Lower lobe of right lung (tissue), 2 donors: ENCODE measurements at places on chromosomes 7 and 10.

GRCh38 chr7:39088730-39089593 is 111.3 kb downstream of the POU6F2 start:
- H3K4me1 ChIP-seq, result no peaks in the 10 kb centered on the region
- H3K27ac ChIP-seq, result no peak overlapping the region
- H3K36me3 ChIP-seq, result no peaks in the 10 kb centered on the region

DNA sequence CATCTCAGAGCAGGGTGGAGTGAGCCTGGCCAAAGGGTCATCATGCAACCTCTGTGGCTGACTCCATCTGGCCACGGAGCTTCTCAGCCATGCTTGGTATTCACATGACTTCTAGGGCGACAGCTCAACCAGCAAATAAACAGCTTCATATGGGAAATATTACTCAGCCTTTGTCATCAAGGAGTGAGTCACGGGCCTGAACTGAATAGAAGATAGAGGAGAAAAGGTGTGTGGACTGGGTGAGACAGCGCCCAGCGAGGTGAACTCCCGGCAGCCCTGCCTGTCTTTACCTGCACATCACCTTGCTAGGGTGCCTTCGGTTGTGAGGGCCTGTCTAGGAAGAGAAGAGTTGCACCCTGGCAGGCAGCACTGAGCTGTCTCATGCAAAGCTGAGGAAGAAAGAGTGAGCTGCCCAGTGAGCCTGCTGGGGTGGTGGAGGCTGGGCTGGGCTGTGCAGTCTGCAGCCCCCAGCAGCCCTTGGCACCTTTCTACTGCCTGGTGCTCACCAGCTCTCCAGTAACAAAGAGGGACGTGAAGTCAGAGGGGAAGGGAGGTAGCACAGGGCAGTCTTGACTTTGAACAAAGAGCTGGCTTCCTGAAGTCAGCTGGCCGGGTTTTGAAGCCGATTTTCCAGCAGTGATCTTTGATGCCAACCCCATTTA is 114.2 kb downstream of the EGFR start:
- peak overlapping the region; percentile 71 for H3K27ac ChIP-seq
- no peak for DNase-seq
- H3K4me3 ChIP-seq, result no peak overlapping the region
- H3K4me1 ChIP-seq, result peaks cover 68% of the 10 kb centered on the region
- no peaks in the 10 kb centered on the region for H3K36me3 ChIP-seq

DNA sequence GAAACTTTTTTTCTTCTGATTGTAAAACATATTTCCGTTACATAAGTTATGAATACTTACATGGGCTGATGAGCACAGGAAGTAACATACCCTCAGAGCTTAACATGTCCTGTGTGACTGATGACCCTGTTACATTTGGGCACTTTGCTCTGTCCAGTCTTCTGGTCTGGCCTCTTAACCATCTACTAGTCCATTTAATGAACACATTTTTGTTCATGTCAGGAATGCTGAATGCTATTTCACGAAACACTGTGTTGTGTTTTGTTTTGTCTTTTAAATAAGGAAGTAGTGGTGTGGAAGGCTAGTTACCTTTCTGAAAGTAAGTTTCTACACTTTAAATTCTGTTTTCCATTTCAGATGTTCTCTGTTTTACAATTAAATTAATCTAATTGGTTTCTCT is 77.7 kb downstream of the RBM33 start:
- peaks cover 42% of the 10 kb centered on the region for H3K36me3 ChIP-seq
- H3K27ac ChIP-seq, result no peak overlapping the region
- no peak for DNase-seq
- peaks cover 6% of the 10 kb centered on the region for H3K4me1 ChIP-seq
- no peak overlapping the region for H3K4me3 ChIP-seq
- no peaks in the 10 kb centered on the region for H3K27me3 ChIP-seq

- no peak overlapping the region for H3K27ac ChIP-seq
- H3K4me1 ChIP-seq, result peaks cover 31% of the 10 kb centered on the region
Observed at GRCh38 chr10:71995887-71996575, 31.8 kb downstream of the CHST3 start.

- no peaks in the 10 kb centered on the region for H3K36me3 ChIP-seq
- peak overlapping the region; percentile 59 for H3K27ac ChIP-seq
- no peak overlapping the region for H3K4me3 ChIP-seq
- DNase-seq, result no peak
- H3K27me3 ChIP-seq, result no peaks in the 10 kb centered on the region
Observed at GRCh38 chr10:30857803-30858202, 173.9 kb downstream of the ZNF438 start.

DNA sequence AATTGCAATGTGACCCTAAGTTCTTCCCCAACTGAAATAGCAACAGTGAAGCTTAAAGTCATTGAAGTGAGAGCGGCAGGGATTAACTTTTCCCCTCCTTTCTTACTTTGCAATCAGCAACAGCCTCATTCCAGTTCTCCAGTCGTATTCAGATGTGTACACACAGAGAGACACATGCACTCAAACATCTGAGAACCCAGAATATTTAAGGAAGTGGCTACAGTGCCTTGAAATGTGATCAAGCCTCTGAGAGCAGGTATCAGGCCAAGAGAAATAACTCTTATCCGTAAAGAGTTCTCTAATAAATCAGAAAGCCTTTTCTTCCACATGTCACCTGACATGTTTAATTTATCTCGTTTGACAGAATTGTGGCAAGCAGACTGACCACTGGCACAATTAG is 388.9 kb upstream of the NPVF start:
- no peaks in the 10 kb centered on the region for H3K27me3 ChIP-seq
- no peak for DNase-seq
- no peak overlapping the region for H3K4me3 ChIP-seq
- H3K36me3 ChIP-seq, result no peaks in the 10 kb centered on the region
- H3K4me1 ChIP-seq, result peaks cover 26% of the 10 kb centered on the region

- no peak for DNase-seq
- H3K36me3 ChIP-seq, result no peaks in the 10 kb centered on the region
- H3K4me1 ChIP-seq, result peaks cover 5% of the 10 kb centered on the region
- H3K27ac ChIP-seq, result no peak overlapping the region
- no peak overlapping the region for H3K4me3 ChIP-seq
- peaks cover 65% of the 10 kb centered on the region for H3K27me3 ChIP-seq
Observed at GRCh38 chr10:43078175-43078985, 1.5 kb downstream of the RET start.

DNA sequence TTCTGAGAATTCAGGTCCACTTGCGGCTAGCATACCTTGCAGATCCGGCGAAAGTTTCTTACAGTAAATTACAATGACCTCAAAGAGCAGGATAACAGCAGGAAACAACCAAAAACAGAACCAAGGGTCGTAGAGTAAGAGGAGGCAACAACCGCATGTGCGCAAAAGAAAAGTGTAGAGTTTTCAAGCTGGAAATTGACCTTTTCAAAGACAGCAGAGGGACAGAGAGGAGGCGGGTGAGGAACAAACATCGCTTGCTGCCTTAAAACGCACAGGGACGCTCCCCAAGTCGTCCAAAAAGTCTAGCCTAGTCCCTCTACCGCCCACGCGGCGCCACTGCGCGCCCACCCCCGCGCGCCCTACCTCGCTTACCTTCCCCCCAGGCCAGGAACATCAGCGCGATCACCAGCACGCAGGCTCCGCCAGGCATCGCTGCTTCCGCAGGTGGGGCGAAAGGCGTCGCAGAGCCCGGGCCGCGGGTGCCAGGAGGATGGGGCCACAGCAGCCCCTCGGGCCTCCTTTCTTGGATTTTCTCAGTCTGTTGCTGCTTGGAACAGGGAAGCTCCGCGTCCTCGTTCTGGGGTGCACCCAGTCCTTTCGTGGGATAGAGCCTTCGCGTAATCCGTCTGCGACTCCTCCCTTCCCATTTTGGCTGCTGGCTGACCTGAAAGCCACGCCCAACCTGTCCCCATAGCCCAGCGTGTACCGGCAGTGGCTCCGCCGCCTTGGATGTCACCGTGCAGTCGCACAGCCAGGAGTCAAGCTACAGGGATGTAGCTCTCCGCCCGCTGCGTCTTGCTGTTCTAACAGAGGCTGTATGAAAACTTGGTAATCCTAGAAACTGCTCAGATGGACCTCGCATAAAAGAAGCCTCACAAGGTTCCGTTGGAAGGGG is at the start of gene VWDE:
Gene VWDE (minus strand): TSS at position 579 of the 895 bp plus-strand sequence. CDS start 149 bp downstream, at position 430.
- no peaks in the 10 kb centered on the region for H3K36me3 ChIP-seq
- peak within 1 kb of the TSS; percentile 56 for H3K4me3 ChIP-seq
- peak; percentile 68 for DNase-seq
- peaks cover 4% of the 10 kb centered on the region for H3K4me1 ChIP-seq

DNA sequence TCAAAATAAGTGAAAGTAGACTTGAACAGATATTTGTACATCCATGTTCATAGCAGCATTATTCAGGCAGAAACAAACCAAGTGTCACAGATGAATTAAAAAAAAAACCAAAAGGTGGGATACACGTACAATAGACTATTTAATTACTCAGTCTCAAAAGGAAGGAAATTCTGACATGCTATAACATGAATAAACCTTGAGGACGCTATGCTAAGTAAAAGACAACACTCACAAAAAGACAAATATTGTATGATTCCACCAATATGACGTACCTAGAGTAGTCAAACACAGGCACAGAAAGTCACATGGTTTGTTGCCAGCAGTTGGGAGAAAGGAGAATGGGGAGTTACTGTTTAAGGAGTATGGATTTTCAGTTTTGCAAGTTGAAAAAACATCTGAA is 18.0 kb upstream of the CFAP70 start:
- H3K4me3 ChIP-seq, result no peak overlapping the region
- no peak for DNase-seq
- no peak overlapping the region for H3K27ac ChIP-seq
- H3K4me1 ChIP-seq, result no peaks in the 10 kb centered on the region

GRCh38 chr7:74579800-74580685 is 77.5 kb upstream of the GTF2I start:
- no peaks in the 10 kb centered on the region for H3K27me3 ChIP-seq
- no peaks in the 10 kb centered on the region for H3K36me3 ChIP-seq
- no peak overlapping the region for H3K4me3 ChIP-seq

- peaks cover 100% of the 10 kb centered on the region for H3K36me3 ChIP-seq
- no peak overlapping the region for H3K27ac ChIP-seq
Observed at GRCh38 chr10:101807158-101807557, 11.1 kb downstream of the OGA start.

DNA sequence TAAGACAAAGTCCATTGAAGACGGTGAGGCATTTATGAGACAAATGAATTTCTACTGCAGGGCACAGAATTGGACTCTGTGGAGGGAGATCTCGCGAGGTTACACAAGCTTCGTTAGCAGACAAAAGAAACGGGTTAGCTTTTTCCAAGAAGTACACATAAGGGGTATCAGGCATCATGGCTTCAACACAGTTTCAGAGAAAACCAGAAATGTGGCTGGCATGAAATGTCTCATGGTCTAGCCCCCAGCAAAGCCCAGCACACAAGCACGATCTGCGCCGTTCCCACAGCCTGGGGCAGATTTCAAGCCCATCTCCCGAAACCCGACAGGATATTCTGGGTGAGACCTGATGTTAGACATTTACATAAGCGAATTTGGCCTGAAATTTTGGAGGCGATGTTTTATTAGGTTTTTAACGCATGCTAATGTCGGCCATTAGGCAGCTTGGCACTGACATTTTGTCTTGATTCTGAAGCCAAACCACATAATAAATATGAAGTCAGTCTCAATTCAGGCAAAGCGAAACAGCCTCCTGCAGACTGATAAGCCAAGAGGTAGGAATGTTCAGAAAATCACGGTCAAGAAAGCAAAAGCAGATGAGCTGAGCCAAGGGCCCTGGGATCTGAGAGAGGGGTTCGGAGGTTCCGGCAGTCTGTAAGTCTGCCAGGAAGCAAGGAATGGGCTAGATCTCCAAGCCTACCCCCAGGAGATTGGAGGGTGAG is 240.5 kb downstream of the PRPF18 start:
- H3K4me1 ChIP-seq, result peaks cover 14% of the 10 kb centered on the region
- H3K27me3 ChIP-seq, result no peaks in the 10 kb centered on the region
- no peaks in the 10 kb centered on the region for H3K36me3 ChIP-seq
- no peak for DNase-seq
- peak overlapping the region; percentile 24 for H3K27ac ChIP-seq

DNA sequence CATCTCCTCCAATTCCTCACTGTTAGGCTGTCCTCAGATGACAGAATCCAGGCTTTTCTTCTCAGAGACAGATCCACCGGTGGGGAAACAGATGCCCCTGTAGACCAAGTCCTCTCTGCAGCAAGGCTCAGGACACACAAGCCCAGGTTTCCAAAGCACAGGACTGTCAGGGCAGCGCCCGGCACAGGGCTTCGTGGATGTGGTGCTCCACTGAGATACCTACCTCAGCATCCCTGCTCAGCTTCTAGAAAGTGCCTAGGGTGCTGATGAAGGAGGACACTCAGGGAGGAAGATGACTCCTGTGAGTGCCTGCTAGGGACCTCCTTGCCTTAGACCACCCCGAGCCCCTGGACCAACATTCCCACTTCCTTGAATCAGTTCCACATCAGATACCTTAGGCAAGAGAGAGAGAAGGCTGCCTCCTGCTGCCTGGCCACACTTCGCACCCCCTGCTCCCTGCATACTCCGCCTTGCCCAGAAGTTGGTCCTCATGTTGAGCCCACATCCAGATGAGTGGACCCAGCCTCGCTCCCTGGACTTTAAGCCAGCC is 8.9 kb upstream of the RBP3 start:
- H3K4me3 ChIP-seq, result no peak overlapping the region
- H3K27ac ChIP-seq, result no peak overlapping the region
- no peaks in the 10 kb centered on the region for H3K4me1 ChIP-seq

DNA sequence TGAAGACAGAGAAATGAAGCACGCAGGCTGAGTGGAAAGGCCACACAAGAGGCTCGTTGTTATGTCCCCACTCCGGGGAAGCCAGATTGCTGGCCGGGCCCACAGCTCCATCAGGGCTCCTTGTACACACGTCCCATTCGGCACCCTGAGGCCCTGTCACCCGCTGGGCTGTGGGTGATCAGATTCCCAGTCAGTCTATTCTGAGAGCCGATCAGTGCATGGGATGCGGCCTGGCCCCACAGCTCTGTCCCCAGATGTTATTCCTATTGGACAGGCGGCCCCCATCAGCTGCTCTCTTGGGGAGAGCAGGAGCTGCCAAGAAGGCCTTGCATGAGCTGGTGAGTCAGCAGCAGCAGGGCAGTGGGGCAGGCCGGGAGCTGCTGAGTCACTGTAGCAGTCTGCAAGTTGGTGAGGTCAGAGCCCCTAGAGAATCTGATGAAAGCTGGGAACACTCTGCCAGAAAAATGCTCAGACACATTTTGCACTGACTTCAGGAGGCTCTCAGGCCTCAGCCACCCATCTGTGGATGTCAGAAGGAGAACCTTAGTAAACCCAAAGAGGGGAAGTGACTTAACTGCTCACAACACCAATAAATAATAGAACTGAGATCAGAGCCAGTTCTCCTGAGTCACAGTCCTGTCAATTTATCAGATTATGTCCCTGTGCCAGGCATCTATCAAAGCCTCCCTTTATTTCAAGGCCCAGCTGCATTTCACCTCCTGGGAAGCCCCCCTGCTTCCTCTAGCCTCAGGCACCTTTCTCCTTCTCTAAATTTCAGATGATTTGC is 9.4 kb upstream of the PSAP start:
- DNase-seq, result peak; percentile 87
- H3K4me1 ChIP-seq, result peaks cover 20% of the 10 kb centered on the region
- H3K4me3 ChIP-seq, result no peak overlapping the region
- no peaks in the 10 kb centered on the region for H3K36me3 ChIP-seq
- no peaks in the 10 kb centered on the region for H3K27me3 ChIP-seq

- H3K4me1 ChIP-seq, result no peaks in the 10 kb centered on the region
- no peak for DNase-seq
- no peak overlapping the region for H3K27ac ChIP-seq
- H3K27me3 ChIP-seq, result no peaks in the 10 kb centered on the region
Observed at GRCh38 chr10:24844742-24845141, 107.7 kb downstream of the PRTFDC1 start.
